MCF 10A (cell line): ENCODE measurements at places on chromosomes 1 and 21. TPM values are rescaled to one million over a fixed set of nuclear protein-coding genes. Genes with fewer than 3 reads are reported as not detected.
A peak's percentile ranks its signal among the peaks of the same experiment; 100 is the strongest.

CRYBG2 gene
- 8.6 and 14.2 TPM in 2 replicates for total RNA-seq

TCHHL1 gene
- not detected in 2 replicates for total RNA-seq

DNA sequence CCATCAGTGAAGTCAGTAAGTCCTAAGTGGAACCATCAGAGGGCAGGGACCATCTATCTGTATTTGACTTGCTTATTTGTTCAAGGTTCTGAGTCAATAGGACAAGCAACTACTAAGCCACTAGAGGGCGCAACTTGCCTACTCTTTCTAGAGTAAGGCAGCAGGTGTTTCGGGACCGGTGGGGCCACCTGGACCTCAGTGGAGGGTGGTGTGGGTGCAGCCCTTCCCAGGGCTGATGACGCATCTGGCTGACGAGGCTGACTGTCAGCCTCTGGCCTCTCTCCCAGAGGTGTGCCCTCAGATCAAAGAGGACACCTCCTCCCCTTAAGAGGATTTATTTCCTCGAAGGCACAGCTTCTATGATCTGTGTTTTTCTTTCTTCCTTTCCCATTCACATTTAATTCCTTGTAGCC, 6.6 kb downstream of the CBR3 start:
- peak; percentile 98 for DNase-seq
- H3K36me3 ChIP-seq: no peaks in the 10 kb centered on the region
- H3K4me3 ChIP-seq: no peak overlapping the region
- no peaks in the 10 kb centered on the region for H3K27me3 ChIP-seq
- H3K27ac ChIP-seq: no peak overlapping the region
- peaks cover 9% of the 10 kb centered on the region for H3K4me1 ChIP-seq

DNA sequence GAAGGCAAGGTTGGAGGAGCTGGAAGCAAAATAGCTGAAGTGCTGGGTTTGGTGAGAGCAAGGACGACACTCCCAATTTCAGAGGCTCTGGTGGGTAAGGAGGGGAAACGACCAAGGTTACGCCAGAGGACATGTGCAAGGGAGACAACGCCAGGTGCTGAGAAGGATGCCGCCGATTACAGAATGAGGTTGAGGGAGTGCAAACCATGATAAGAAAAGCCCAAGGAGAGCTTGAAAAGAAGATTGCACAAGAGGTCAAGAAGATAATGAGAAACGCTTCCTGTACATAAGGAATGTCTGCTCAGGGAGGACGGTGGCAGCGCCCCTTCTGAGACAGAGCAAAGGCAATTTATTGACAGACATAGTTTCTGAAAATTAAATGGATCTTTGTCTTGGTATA, 382.0 kb upstream of the PROX1 start:
- DNase-seq: no peak
- H3K36me3 ChIP-seq: no peaks in the 10 kb centered on the region
- no peak overlapping the region for H3K4me3 ChIP-seq
- H3K4me1 ChIP-seq: no peaks in the 10 kb centered on the region

DNA sequence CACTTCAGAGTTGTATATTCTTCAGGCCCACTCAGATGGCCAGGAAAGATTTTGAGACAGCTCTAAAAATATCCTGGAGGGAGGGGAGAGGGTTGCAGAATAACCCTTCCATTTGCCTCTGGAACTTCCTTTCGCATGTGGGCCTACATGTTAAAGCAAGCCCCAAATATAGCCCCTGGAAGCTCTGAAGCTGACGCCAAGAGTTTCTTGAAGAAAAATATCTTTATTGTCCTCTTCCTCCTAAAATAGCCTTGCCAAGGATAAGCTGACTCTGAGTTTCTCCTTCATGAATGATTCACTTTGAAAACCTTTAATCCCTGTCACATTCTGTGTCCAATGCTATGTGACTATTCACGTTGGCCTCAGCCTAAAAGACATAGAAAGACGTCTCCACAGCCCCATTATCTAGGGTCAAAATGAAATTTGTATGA, 6.4 kb downstream of the C1orf116 start:
- peak overlapping the region; percentile 99 for H3K27ac ChIP-seq
- peaks cover 43% of the 10 kb centered on the region for H3K36me3 ChIP-seq
- no peaks in the 10 kb centered on the region for H3K27me3 ChIP-seq
- H3K4me1 ChIP-seq: peaks cover 73% of the 10 kb centered on the region
- H3K4me3 ChIP-seq: no peak overlapping the region
